ENCODE measurements at places on chromosomes 4 and X.

GRCh38 chr4:65033899-65034298, 624.6 kb upstream of the TECRL start:
- no peak for DNase-seq

- peak; percentile 63 for DNase-seq
Measured at GRCh38 chr4:173500841-173501591, 29.0 kb downstream of the HAND2 start.

DNA sequence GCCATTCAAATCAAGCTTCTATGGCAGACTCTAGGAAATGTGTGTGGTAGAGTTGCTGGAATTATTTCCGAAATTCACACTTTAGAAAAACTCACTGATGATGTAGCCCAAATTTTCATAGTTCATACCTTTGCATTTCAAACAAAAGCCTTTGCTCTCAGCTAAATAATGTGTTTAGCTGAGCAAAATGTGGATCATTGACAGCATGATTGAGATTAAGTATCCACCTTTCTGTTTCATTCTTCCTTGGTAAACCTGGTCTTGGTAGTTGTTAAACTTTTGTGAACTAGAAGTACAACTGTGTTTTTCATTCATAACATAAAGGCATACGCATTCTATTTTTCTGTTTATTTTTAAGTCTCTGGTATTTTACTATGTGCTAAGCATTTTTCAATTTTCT, 7.2 kb downstream of the PCDH7 start:
- no peak for DNase-seq

- DNase-seq = no peak
Measured at GRCh38 chrX:8820910-8821527, 19.8 kb upstream of the FAM9A start.

- no peak for DNase-seq
Measured at GRCh38 chrX:50000937-50001542, 78.6 kb downstream of the CLCN5 start.

DNA sequence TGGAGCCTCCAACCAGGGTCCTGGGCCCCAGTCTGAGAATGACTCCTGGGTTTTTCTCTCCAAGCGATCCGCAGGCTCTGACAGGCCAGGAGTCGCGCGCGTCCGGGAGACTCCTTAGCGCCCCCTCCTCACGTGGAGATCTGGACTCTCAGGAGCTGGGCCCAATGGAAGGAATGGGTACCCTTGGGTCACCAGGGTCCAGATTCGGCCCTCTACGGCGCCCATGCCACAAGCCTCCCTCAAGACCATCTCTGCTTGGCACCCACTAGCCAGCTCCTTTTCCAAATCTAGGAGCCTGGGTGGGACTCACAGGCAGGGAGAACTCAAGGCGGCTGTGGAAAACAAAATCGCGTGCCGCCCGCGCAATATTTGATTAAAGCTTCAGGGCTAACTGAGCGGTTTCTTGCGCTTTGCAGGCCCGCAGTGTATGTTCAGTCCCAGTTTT, 7.1 kb downstream of the HAND2 start:
- DNase-seq = no peak

- no peak for DNase-seq
Measured at GRCh38 chrX:44274096-44274495, 69.4 kb downstream of the EFHC2 start.

- DNase-seq = no peak
Measured at GRCh38 chrX:8760021-8760420, 28.1 kb upstream of the ANOS1 start.

DNA sequence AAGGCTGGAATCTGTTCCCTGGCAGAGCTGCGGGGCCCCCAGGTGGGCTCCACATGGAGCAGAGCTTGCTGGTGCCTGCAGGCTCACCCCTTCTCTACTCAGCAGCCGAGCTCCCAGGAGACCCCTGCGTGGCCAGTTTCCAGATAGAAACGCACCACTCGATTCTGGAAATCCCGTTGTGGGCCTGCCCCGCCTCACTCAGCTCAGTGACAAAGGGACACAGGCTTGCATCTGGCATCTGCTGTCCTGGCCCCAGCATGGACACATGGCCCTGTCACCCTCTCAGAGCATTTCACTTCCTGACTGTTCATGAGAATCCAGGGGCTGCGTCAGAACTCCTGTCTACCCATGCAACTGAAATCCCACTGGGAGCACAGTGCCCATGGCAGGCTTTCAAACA, 20.5 kb upstream of the C4orf50 start:
- DNase-seq = no peak

DNA sequence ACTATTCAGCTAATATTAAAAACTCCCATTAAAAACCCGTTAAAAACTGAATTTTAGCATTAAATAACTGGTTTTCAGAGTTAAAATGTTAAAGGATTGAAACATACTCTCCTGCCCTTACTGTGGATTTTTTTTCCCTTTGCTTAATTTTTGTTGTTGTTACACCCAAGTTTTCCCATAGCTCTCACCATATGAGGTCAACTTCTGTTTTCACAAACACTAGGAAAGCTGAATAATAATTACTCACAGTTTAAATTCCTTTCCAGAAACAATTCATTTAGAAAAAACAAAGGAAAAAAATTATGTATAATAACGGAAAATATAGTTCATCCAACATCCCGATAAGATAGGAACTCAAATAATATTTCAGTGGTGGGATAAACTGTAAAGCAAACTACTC, 129.0 kb downstream of the PPP3CA start:
- DNase-seq = no peak

GRCh38 chr4:12595986-12596385, 888.2 kb downstream of the RAB28 start:
- DNase-seq = no peak

Data from type B pancreatic cell (in vitro differentiated cells).